ENCODE measurements at places on chromosomes 3 and 15.

GRCh38 chr15:40029979-40030893, 8.7 kb downstream of the SRP14 start:
- no peak for DNase-seq

DNA sequence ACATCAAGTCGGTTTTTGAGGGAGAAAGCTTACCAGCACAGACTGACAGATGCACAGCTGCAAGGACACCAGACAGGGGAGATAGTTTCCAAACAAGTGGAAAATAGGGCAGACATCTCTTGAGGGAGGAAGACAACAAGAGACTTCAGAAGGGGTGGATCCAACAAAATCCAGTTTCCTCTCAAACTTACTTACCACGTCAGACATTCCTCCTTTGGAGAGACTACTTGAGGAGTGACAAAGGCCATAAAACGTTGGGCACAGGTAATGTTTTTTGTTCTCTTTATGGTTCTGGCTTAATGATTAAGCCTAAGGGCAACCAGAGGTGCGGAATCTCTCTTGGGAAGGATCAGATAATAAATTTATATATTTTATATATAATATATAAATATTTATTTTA, 76.1 kb downstream of the CD200 start:
- DNase-seq = no peak

DNA sequence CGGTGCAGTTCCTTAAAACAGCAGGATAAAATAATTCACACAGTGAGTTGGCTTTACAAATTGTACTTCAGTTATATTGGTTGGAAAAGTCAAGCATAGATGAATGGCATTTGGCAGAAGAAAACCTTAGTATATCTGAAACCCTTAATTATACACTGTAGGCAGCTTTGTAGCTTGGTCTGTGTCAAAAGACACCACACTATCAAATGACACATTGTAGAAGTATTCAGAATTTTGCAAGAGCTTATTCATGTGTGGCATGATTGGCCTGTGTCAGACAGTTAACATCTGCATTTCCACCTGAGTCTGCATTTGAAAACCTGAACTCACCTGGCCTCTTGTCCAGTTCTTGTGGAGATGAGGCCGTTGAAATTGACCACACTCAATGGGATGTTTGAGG, 13.8 kb downstream of the TMEM266 start:
- no peak for DNase-seq

- DNase-seq = no peak
Measured at GRCh38 chr3:130682131-130682530, 64.5 kb downstream of the PIK3R4 start.

- DNase-seq = no peak
Measured at GRCh38 chr3:193030276-193030675, 112.6 kb upstream of the MB21D2 start.

GRCh38 chr3:124885466-124886167, 1.5 kb downstream of the ITGB5 start:
- no peak for DNase-seq

GRCh38 chr3:45232521-45232920, 6.4 kb upstream of the TMEM158 start:
- DNase-seq = no peak

- DNase-seq = peak; percentile 13
Measured at GRCh38 chr3:12120374-12121140, 38.2 kb downstream of the TIMP4 start.

- no peak for DNase-seq
Measured at GRCh38 chr15:67578020-67578600, 35.6 kb downstream of the MAP2K5 start.

DNA sequence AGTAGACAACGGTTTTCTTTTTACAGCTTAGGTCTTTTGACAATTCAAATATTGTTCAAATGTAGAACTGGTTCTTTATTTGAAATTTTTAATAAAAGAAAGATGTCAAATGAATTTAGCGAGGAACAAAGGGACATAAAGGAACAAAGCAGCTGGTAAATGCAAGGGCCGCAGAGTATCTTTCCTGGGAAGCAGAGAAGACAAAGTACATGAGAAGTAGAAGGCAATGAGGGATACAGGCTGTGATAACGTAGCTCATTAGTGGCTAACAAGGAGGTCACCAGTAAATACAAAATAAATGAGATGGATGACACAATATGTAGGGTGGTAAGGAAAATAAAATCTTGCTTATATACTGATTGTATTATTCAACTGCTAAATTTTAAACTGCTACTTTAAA, 762.8 kb downstream of the VGLL3 start:
- DNase-seq = no peak

- DNase-seq = no peak
Measured at GRCh38 chr3:55692295-55692956, 205.3 kb upstream of the WNT5A start.

GRCh38 chr15:59991834-59992233, 12.3 kb upstream of the FOXB1 start:
- no peak for DNase-seq

GRCh38 chr3:192259661-192260060, 467.7 kb downstream of the FGF12 start:
- DNase-seq = no peak

- no peak for DNase-seq
Measured at GRCh38 chr15:67670647-67671305, 128.3 kb downstream of the MAP2K5 start.

DNA sequence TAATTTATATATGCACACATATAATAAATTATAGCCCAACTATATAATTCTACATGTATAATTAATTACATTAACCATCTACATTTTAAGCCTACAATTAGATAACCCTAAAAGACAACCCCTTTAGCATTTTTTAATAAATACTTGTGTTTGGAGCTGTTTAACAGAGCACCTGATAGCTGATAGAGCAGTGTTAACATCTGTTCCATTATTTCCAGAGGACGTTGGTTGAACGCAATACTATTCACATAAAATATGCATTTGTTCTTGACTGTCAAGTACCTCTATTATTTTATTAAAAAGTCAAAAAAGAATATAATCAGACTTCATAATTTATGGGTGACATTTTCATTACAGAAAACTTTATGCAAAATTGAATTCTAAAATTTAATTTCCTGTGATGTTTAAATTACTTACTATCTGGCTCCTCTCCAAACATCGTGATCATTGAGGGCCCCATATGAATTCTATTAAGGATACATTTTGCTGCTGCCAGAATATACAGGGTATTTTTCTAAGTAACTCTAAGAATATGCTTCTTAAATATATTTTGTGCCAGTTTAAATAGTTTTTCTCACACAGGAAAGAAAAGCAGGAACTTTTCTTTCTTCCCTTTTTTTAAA, 234.3 kb downstream of the SHOX2 start:
- no peak for DNase-seq

Data from activated CD4-positive, alpha-beta T cell treated with anti-CD3 and anti-CD28 coated beads, Interleukin-10, Interleukin-2, amounts not matched to agents 100 ng/mL and 50 ng/mL, durations not matched to agents 16 hours and 8 hours (primary cell).